ENCODE measurements at places on chromosomes 7 and 10. TPM values are rescaled to one million over a fixed set of nuclear protein-coding genes. Genes with fewer than 3 reads are reported as not detected.

Gene TEX36
- polyA plus RNA-seq, result not detected

Gene CXCL12
- 53.7 TPM for polyA plus RNA-seq

Gene FERD3L
- 0.09 TPM for polyA plus RNA-seq

Gene PRLHR
- polyA plus RNA-seq, result not detected

Gene PKD1L1
- 1.6 TPM for polyA plus RNA-seq

Gene TDRD1
- 0.03 TPM for polyA plus RNA-seq

Gene NPFFR1
- polyA plus RNA-seq, result not detected

Gene UNCX
- not detected for polyA plus RNA-seq
